A549 treated with dexamethasone at 1 μM for 4 hours (cell line): ENCODE measurements at places on chromosomes 7 and 10. TPM values are rescaled to one million over a fixed set of nuclear protein-coding genes. Genes with fewer than 3 reads are reported as not detected.

Gene HTR5A
- not detected in 5 replicates for total RNA-seq

Gene RAB19
- total RNA-seq, result not detected in 5 replicates

Gene IQUB
- total RNA-seq, result 0.04 to 0.11 TPM (median 0.06 TPM) in 4 of 5 replicates, not detected in the other

Gene CHCHD3
- 77.7 to 88.8 TPM (median 83.3 TPM) in 5 replicates for total RNA-seq

Gene ZNF365
- 0.68 to 1.1 TPM (median 0.93 TPM) in 5 replicates for total RNA-seq

Gene SLC12A9
- total RNA-seq, result 10.0 to 15.5 TPM (median 12.9 TPM) in 5 replicates
